Astrocyte of the hippocampus (primary cell): ENCODE measurements at places on chromosomes 1 and 21.
A peak's percentile ranks its signal among the peaks of the same experiment; 100 is the strongest.

- no peak for DNase-seq
These were observed 46.0 kb downstream of the HSPG2 start for GRCh38 chr1:21891081-21891480.

- DNase-seq = peak; percentile 4
These were observed 281.2 kb downstream of the AKT3 start for GRCh38 chr1:243568793-243569192.

DNA sequence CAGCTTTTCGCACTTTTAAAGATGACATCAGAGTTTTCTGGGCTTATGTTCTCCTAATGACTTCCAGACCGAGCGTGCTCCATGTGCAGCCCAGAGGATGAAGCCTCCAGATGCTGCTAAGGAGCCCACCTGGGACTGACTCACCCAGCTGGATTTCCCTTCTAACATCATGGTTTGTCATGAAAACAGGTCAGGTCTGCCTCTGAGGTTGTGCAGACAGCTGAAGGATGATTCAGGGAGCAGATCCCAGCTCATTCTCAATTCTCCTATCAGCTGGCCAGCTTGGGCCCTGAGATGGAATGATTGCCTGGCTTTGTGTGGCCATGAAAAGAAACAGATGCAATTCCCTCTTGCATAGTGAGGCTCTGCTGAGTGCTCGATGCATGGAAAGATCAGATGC, 123.9 kb upstream of the DUSP10 start:
- no peak for DNase-seq

DNA sequence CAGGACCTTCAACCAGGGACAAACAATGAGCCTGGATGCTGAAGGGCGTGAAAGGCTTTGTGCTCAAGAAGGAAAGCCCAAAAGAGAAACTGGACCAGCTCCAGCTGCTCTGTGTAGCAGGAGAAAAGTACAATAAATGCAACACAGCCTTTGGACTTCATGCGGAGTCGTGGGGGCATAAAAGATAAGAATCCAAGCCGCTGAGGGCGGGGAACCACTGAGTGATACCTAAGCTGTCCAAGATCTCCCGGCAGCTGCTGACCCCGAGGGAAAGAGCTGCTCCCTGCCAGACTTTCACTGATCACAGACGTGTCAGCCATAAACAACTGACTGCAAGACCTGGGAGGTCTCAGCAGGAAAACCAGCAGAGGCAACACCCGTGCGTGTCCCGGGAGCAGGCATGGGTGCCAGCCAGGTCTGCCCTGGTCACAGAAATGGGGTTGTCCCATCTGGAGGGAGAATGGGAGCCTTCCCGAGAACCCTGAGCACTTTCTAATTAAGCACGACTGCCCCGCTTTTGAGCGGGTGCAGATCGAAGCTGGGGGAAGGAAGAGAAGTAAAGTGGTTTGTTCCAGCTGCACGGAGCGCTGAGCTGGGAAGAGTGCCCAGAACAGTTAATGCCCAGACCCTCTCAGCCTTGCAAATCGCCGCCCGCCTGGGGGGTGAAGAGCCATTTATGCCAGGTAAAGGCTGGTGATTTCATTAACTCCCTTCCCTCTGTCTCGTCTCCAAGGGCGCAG, 68.3 kb upstream of the TARDBP start:
- DNase-seq = peak; percentile 65

- peak; percentile 54 for DNase-seq
These were observed 104.1 kb upstream of the TMPRSS2 start for GRCh38 chr21:41611966-41612606.
